ENCODE measurements at places on chromosomes 6 and 20. TPM values are rescaled to one million over a fixed set of nuclear protein-coding genes. Genes with fewer than 3 reads are reported as not detected.

DNA sequence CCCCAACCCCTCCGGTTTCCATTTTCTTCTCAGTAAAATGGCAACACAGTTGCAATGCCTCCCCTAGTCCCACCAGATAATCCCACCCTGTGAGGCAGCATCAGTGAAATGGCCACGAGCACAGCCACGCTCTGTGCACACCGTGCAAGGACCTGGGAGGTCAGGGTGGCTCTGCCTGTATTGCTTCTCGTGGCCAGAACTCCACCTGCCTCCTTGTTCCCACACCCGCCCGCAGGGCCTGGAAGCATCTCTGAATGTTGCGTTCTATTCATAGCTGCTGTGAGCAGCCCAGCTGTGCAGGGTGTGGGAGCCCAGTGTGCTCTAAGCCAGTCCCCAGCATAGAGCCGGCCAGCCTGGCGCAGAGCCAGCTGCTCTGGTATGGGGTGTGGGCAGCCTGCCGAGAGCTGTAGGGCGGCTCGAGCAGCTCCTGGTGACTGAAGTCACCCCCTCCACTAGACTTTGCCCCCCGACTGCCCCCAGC, 161.1 kb downstream of the DLL1 start:
- no peaks in the 10 kb centered on the region for H3K36me3 ChIP-seq
- H3K4me3 ChIP-seq, result no peak overlapping the region
- H3K27me3 ChIP-seq, result no peaks in the 10 kb centered on the region
- H3K27ac ChIP-seq, result no peak overlapping the region
- DNase-seq, result peak; percentile 50

C4B gene
- 11.0 TPM for total RNA-seq

ADNP gene
- total RNA-seq, result 51.8 TPM

DNA sequence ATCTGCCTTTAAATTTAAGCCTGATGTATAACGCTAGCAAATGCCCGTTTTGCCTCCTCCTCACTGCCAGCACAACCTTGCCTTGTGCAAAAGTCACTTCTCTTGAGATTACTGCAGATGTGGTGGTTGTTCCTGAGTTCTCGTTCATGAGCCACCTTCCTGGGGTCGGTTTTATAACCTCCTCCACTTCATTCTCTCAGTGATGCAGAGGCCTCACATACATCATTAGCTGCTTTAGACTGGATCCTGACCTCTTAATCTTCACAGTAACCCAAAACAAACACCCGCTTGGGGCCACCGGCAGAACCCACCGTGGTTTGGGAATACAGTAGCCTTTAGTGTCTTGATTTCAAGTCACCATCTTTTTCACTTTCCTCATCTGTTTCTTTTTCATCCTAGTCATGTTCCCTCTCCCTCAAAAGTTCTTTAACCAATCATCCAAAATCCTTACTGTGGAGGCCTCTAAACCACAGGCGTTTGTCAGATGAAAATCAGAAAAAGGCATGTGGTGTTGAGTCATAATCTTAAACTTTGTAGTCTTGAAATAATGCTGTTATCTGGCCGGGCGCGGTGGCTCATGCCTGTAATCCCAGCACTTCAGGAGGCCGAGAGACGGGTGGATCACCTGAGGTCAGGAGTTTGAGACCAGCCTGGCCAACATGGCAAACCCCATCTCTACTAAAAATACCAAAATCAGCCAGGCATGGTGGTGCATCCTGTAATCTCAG, 430.3 kb upstream of the SOX4 start:
- H3K27ac ChIP-seq, result no peak overlapping the region
- no peaks in the 10 kb centered on the region for H3K4me1 ChIP-seq
- no peaks in the 10 kb centered on the region for H3K36me3 ChIP-seq
- no peaks in the 10 kb centered on the region for H3K27me3 ChIP-seq

- H3K4me1 ChIP-seq, result no peaks in the 10 kb centered on the region
- H3K27ac ChIP-seq, result no peak overlapping the region
- no peak overlapping the region for H3K4me3 ChIP-seq
- H3K36me3 ChIP-seq, result no peaks in the 10 kb centered on the region
These were observed 18.3 kb downstream of the PDE10A start for GRCh38 chr6:165644586-165645266.

GRCh38 chr6:13120483-13121482, 207.6 kb downstream of the TBC1D7 start:
- H3K36me3 ChIP-seq, result no peaks in the 10 kb centered on the region
- H3K4me1 ChIP-seq, result no peaks in the 10 kb centered on the region
- DNase-seq, result no peak
- no peak overlapping the region for H3K4me3 ChIP-seq
- no peaks in the 10 kb centered on the region for H3K27me3 ChIP-seq
- H3K27ac ChIP-seq, result no peak overlapping the region

GRCh38 chr20:44632103-44632752, 19.3 kb downstream of the ADA start:
- no peaks in the 10 kb centered on the region for H3K27me3 ChIP-seq
- no peak for DNase-seq
- no peak overlapping the region for H3K4me3 ChIP-seq
- peaks cover 9% of the 10 kb centered on the region for H3K36me3 ChIP-seq
- H3K27ac ChIP-seq, result no peak overlapping the region

DNA sequence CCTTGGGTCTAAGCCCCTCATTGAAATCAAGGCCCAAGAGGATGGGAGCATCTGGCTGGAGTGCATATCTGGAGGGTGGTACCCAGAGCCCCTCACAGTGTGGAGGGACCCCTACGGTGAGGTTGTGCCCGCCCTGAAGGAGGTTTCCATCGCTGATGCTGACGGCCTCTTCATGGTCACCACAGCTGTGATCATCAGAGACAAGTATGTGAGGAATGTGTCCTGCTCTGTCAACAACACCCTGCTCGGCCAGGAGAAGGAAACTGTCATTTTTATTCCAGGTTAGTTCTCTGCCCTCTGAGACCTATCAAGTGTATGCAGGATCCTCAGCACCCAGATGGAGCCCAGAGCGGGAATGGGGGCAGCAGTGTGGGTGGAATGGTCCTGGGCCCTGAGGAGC, 5.1 kb downstream of the BTN2A2 start:
- no peak for DNase-seq
- no peak overlapping the region for H3K27ac ChIP-seq
- no peaks in the 10 kb centered on the region for H3K27me3 ChIP-seq
- no peaks in the 10 kb centered on the region for H3K4me1 ChIP-seq
- H3K36me3 ChIP-seq, result no peaks in the 10 kb centered on the region
- H3K4me3 ChIP-seq, result no peak overlapping the region

DNA sequence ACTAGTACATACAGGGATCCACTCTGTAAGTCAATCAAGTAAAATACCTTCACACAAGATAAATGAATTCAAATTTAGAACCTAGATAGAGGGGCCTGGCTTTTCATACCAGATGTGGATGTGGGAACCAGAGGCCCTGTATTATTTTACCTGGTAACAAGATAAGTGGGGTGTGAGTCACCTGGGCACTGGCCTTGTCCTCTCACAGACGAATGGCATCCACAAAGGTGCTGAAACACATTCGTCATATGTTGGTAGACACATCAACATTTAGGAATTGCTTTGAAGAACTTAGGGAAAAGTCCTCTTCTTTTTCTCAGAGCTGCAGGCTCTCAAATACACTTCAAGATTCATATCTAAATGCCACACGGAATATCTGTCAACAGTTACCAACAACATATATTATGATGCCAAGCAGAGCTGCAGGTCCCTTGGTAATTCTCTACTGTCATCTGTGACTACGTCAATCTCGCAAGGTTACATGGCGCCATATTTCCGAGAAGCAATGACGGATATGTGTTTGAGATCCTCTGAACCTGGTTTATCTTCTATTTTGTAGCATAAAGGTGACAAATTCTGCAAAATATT, 618.6 kb downstream of the EPM2A start:
- no peak overlapping the region for H3K4me3 ChIP-seq
- no peaks in the 10 kb centered on the region for H3K36me3 ChIP-seq
- H3K27ac ChIP-seq, result no peak overlapping the region
- no peaks in the 10 kb centered on the region for H3K27me3 ChIP-seq
- no peak for DNase-seq

RIMS1 gene
- total RNA-seq, result 0.54 TPM

PLCB4 gene
- 12.3 TPM for total RNA-seq

NOX3 gene
- not detected for total RNA-seq

CDH4 gene
- 0.27 TPM for total RNA-seq

DNA sequence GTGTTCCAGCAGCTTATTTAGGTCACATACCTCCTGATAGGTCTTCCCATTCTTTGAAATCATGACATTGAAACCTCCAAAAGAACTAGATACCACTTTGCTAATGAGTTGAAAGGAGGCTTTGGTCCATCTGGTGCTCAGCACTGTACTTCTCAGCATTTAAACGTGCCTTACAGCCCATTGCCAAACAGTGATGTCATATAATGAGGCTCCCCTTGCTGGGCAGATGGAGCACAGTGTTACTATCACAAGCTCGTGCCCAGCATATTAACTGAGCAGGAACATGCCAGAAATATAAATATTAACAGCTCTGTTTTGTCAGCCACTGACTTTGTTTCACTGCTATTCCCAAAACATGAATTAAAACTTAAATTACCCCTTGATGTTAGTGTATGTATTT, 25.5 kb upstream of the MAPK13 start:
- DNase-seq, result no peak
- no peaks in the 10 kb centered on the region for H3K27me3 ChIP-seq
- peaks cover 71% of the 10 kb centered on the region for H3K36me3 ChIP-seq
- H3K4me1 ChIP-seq, result peaks cover 11% of the 10 kb centered on the region

- no peak overlapping the region for H3K4me3 ChIP-seq
- no peaks in the 10 kb centered on the region for H3K4me1 ChIP-seq
- H3K27me3 ChIP-seq, result no peaks in the 10 kb centered on the region
- H3K27ac ChIP-seq, result no peak overlapping the region
- H3K36me3 ChIP-seq, result no peaks in the 10 kb centered on the region
These were observed 474.7 kb upstream of the ADGRB3 start for GRCh38 chr6:68160348-68160747.

TMEM217 gene
- total RNA-seq, result not detected

GRCh38 chr6:34319471-34319885, 70.7 kb upstream of the SMIM29 start:
- H3K27me3 ChIP-seq, result no peaks in the 10 kb centered on the region
- peak overlapping the region; percentile 16 for H3K27ac ChIP-seq
- no peak overlapping the region for H3K4me3 ChIP-seq
- H3K36me3 ChIP-seq, result no peaks in the 10 kb centered on the region
- no peak for DNase-seq
- H3K4me1 ChIP-seq, result no peaks in the 10 kb centered on the region

GRCh38 chr20:33232486-33233072, 3.2 kb upstream of the BPIFA1 start:
- H3K4me3 ChIP-seq, result no peak overlapping the region
- H3K27ac ChIP-seq, result no peak overlapping the region
- DNase-seq, result no peak
- no peaks in the 10 kb centered on the region for H3K27me3 ChIP-seq
- no peaks in the 10 kb centered on the region for H3K36me3 ChIP-seq

- no peaks in the 10 kb centered on the region for H3K4me1 ChIP-seq
- H3K36me3 ChIP-seq, result peaks cover 6% of the 10 kb centered on the region
- no peak for DNase-seq
These were observed 145.8 kb upstream of the SNX9 start for GRCh38 chr6:157677235-157677634.

RARS2 gene
- 46.4 TPM for total RNA-seq

GRCh38 chr6:81766482-81767069, 14.1 kb upstream of the TENT5A start:
- no peaks in the 10 kb centered on the region for H3K27me3 ChIP-seq
- no peak for DNase-seq
- H3K27ac ChIP-seq, result no peak overlapping the region
- H3K36me3 ChIP-seq, result no peaks in the 10 kb centered on the region
- H3K4me3 ChIP-seq, result no peak overlapping the region

RPS6KA2 gene
- total RNA-seq, result 116 TPM

GRCh38 chr20:50368813-50369224, 141.4 kb upstream of the PTPN1 start:
- no peak overlapping the region for H3K27ac ChIP-seq
- no peaks in the 10 kb centered on the region for H3K27me3 ChIP-seq
- no peak for DNase-seq
- no peaks in the 10 kb centered on the region for H3K4me1 ChIP-seq

DNA sequence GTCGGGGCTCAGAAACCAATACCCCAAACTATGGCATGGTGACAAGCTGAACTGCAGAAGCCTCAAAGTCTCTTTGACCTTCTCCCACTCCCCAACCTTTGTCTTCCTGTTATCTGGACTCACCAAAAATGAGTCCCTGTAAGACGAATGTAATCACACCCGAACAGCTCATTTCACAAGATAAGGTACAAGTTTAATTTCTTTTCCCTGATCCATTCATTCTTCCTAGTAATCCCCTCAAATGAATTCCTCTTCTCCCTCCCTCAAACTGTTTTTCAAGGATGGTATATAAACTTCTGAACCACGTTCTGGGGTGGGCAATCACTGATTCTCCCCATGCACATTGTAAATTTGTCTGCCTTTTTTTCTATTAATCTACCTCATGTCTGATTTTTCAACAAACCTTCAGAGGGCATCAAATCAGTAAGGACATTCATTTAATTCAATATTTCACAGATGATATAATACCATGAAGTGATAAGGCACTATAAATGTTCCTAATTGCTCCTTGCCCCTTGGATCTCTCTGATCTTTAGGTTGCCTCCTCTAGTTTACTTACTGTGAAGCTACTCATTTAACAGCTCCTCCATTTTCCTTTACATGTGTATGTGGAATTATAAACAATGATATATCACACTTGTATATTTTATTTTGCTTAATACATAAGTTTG, 77.2 kb downstream of the OR2B2 start:
- no peak for DNase-seq
- no peaks in the 10 kb centered on the region for H3K36me3 ChIP-seq
- H3K27me3 ChIP-seq, result no peaks in the 10 kb centered on the region
- H3K4me3 ChIP-seq, result no peak overlapping the region

- H3K27ac ChIP-seq, result no peak overlapping the region
- H3K4me1 ChIP-seq, result no peaks in the 10 kb centered on the region
- H3K36me3 ChIP-seq, result no peaks in the 10 kb centered on the region
- no peak overlapping the region for H3K4me3 ChIP-seq
These were observed 119.0 kb downstream of the EYA4 start for GRCh38 chr6:133360194-133360593.

RTN4IP1 gene
- 4.1 TPM for total RNA-seq

- DNase-seq, result no peak
- no peaks in the 10 kb centered on the region for H3K4me1 ChIP-seq
- H3K27ac ChIP-seq, result peak overlapping the region; percentile 84
- peaks cover 74% of the 10 kb centered on the region for H3K36me3 ChIP-seq
- H3K27me3 ChIP-seq, result no peaks in the 10 kb centered on the region
- H3K4me3 ChIP-seq, result no peak overlapping the region
These were observed 49.4 kb downstream of the PYGB start for GRCh38 chr20:25297141-25297905.

GRCh38 chr6:25547797-25548196, 104.2 kb upstream of the SCGN start:
- no peaks in the 10 kb centered on the region for H3K36me3 ChIP-seq
- H3K27me3 ChIP-seq, result no peaks in the 10 kb centered on the region
- no peaks in the 10 kb centered on the region for H3K4me1 ChIP-seq
- no peak for DNase-seq
- H3K4me3 ChIP-seq, result no peak overlapping the region

DNA sequence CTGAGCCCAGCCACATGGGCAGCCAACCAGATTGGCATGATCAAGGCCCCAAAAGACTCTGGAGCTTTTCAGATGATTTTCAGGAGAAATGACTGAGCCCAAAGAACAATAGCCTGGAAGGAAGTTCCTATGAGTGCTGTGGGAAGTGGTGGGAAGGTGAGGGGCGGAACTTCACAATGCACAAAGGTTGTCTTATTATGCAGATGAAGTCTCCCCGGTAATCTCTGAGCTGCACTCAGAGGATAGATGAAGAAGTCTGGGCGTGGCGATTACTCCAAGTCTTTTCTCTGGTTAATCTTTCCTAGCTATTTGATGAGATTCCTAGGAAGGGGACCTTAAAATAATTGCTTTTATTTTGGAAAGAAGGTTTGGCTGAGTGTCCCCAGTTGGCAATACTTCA, 36.9 kb downstream of the LBP start:
- H3K4me3 ChIP-seq, result no peak overlapping the region
- no peak overlapping the region for H3K27ac ChIP-seq
- no peaks in the 10 kb centered on the region for H3K36me3 ChIP-seq

- DNase-seq, result no peak
- H3K27me3 ChIP-seq, result no peaks in the 10 kb centered on the region
- H3K4me1 ChIP-seq, result no peaks in the 10 kb centered on the region
These were observed 92.4 kb downstream of the GJA10 start for GRCh38 chr6:89986650-89987074.

Data from Peyer's patch (tissue), 4 donors.